ENCODE measurements at places on chromosomes 11 and 22.

DNA sequence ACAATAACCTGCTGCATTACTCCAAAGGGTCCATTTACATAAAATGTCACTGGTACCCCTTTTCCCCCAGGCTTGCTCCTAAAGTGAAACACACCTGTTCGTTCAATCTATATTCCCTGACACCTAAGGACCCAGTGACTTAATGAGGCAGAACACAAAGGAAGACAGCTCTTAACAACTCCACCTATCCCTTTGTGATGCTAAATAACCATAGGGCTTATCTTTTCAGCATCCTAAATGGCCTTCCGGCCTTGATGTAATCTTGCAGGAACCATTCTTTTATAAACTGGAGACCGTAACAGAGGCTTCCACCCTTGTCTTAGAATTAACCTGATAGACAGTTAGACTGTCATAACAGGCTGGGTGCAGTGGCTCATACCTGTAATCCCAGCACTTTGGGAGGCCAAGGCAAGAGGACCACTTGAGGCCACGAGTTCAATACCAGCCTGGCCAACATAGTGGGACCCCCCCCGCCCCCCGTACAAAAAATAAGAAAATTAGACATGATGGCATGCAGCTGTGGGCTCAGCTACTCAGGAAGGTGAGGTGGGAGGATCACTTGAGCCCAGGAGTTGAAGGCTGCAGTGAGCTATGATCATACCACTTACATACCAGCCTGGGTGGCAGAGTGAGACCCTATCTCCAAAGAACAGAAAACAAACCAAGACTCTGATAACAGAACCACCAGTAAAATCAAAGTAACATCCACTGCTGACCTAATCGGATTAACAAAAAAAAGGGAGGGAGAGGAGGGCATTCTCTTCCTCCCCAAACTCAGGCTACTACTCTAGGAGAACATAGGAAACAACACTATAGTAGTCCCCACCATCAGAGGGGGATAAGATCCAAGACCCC is 5.1 kb downstream of the CHEK2 start:
- peak; percentile 26 for DNase-seq

GRCh38 chr11:27514076-27514475 is 7.5 kb upstream of the LIN7C start:
- no peak for DNase-seq

DNA sequence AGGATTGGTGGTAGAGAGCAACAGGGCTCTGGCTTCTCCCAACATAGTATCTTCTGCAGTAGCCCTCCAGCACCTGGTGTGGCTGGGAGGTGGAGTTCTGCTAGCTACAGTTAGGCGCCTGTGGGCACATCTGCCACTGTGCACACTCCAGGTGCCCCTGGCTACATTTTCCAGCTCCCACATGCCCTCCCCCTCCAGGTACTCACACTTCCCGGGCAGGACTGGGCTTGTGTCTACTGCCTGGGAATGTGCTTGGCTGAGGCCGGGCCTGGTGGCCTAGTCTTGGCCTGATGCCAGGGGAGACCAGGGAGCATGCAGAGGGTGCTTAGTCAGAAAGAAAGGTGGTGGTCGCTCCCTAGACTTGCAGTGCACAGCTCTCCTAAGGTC is 15.8 kb downstream of the PHLDB1 start:
- peak; percentile 27 for DNase-seq

GRCh38 chr22:42933485-42934091 is 76.5 kb upstream of the ARFGAP3 start:
- DNase-seq: no peak

GRCh38 chr22:30866811-30867271 is 101.7 kb downstream of the MORC2 start:
- DNase-seq: no peak

- no peak for DNase-seq
Measured at GRCh38 chr11:120181376-120181975, 29.4 kb upstream of the OAF start.

DNA sequence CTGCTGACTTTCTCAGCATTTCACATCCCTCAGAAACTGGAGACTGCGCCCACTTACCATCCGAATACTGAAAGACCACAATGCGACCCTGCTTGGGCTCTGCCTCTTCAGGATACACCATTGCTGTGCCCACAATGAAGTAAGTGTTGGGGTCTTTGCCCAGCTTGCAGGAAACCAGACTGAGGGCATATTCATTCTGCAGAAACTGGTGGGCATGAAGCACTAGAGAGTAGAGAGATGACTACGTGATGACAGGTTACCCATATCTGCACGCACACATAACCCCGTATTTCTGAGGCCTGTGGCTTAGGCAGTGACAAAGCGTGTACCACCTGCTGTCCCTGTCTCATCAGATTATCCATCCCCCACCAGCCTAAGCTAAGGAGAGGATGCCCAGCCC is 14.6 kb upstream of the VWCE start:
- DNase-seq: no peak

DNA sequence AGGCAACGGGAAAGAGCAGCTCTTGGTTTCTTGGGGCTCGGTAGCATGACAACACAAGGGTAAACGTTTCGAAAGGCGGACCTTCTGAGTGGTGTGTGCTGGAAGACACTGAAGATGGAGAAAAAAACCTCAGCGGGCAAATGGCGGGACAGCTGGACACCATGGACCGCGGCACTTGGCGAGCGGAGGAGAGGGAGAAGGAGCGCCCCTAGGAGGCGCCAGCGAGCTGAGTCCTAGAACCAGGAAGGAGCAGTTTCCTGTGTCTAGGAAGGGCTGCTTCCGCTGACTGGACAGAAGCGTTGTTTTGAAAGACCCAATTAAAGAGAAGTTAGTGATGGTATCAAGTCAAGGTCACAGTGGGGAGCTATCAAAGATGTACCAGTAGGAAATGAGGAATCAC is 44.0 kb upstream of the OPCML start:
- DNase-seq: no peak

DNA sequence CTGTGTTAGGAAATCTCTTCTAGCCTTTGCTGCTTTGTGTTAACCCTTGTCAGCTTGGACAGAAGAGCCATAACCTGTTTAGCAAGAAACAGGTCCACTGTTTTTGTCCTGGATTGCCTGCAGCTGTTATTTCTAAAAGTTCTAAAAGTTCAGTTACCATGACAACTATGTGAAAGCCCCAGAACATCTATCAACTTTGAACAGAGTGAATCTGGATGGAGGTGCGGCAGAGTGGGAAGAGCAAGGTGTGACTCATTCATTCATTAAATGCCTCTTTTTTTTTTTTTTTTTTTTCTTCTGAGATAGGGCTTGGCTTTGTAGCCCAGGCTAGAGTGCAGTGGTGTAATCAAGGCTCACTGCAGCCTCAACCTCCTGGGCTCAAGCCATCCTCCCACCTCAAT is 50.5 kb downstream of the RBX1 start:
- DNase-seq: no peak

- no peak for DNase-seq
Measured at GRCh38 chr11:111194860-111195568, 50.5 kb upstream of the POU2AF2 start.

DNA sequence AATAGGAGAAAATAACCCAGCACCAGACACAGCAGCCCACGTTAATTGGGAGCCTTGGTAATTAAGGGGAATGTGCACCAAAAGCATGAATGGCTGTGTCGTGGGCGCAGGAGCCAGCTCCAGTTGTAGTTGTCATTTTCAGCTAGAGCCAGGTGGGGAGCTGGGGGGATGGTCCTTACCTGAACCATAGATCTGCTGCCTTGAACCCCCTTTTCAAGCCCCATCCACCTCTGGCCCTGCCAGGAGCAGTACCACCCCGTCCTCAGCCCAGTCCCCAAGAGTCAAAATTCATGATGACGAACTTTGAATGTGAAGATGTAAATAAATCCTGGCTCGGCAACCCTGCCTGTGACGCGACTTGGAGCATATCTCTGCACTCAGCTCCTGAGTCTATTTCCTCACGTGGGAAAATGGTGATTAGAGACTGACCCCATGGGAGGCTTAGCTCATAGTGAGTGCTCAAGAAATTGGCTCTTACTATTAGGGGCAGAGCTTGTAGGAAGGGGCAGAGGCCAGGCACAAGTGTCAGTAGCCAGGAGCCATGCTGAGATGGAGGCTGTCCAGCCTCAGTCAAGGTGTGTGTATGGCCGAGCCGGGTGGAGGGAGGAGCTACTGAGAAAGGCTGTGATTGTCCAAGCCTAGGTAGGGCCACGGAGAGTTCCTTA is 794 bp upstream of the FXYD6 start:
- peak; percentile 24 for DNase-seq

Measured in NCI-H748 treated with DMSO at 0.1 percent for 48 hours (cell line).